ENCODE measurements at places on chromosomes 7 and 10. TPM values are rescaled to one million over a fixed set of nuclear protein-coding genes. Genes with fewer than 3 reads are reported as not detected.

DNA sequence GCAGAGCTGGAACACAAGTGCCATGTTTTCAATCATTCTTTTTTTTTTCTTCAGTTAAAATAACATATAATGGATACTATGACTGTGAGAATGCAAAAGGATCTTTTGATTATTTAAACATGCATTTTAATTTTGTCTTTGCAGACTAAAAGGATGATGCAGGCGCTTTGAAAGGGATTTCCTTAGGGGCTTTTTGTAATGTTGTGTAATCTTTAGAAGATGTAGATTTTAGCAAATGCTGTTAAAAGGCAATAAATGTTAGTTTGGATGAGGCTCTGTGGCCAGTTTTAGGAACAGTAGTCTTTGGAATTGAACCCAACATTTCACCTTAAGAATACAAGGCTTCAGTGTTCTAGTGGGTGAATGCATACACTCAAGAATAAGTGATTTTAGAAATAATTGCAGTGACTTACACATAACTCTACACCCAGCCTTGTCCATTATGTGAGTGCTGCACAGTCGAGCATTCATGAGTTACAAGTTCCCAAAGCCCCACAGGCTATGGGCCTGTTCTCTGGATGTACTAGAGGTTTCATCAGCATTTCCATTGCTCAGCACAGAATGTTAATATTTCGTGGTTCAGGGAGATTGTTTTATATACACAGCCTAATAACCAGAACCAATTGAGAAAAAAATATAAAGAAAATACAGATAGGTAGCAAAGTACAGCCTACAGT is 11.6 kb downstream of the PAPSS2 start:
- H3K27ac ChIP-seq, result no peak overlapping the region
- no peaks in the 10 kb centered on the region for H3K36me3 ChIP-seq
- no peaks in the 10 kb centered on the region for H3K4me1 ChIP-seq
- DNase-seq, result no peak
- H3K27me3 ChIP-seq, result no peaks in the 10 kb centered on the region

DNA sequence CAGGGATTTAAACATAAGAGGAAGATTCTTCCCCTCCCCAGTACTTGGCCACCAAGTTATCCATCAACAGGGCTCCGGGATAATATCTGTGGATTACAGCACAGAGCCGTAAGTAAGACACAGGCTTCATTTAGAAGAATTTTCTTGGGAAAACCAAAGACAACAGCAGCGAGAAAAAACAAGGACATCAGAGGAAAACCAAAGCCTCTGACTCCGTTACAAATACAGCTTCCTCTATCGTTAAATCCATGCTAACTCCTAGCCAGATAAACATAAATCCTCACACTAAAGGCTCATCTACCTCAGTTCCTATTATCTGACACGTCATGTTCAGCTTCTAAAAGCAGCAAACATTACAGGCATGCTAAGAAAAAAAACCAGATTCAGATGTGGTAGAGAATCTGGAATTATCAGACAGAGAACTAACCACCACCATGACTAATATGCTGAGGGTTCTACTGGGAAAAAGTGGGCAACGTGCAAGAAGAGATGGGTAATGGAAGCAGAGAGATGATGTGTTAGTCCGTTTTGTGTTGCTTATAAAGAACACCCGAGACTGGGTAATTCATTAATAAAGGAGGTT is 48.4 kb downstream of the BRI3 start:
- no peak overlapping the region for H3K4me3 ChIP-seq
- H3K27me3 ChIP-seq, result no peaks in the 10 kb centered on the region
- H3K27ac ChIP-seq, result no peak overlapping the region
- no peaks in the 10 kb centered on the region for H3K4me1 ChIP-seq
- no peak for DNase-seq

Gene PLAC9
- total RNA-seq, result 66.2 TPM

GRCh38 chr10:93812659-93813338 is 55.1 kb downstream of the LGI1 start:
- H3K36me3 ChIP-seq, result no peaks in the 10 kb centered on the region
- no peaks in the 10 kb centered on the region for H3K27me3 ChIP-seq

DNA sequence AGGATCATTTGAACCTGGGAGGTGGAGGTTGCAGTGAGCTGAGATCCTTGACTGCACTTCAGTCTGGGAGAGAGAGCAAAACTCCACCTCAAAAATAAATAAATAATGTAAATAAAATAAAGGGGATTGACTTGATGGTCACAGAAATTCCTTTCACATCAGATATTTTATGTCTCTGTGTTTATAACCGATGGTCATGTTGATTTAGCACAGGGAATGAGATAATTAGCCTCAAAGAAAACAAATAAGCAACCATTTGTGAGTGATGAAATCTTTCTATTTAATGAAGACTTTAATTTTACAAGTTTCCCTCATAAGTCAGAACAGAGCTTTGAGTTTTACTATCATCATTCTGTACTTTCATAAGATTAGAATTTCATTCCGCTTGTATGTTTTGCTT is 64.8 kb upstream of the NUPR2 start:
- no peak for DNase-seq
- no peaks in the 10 kb centered on the region for H3K36me3 ChIP-seq
- no peaks in the 10 kb centered on the region for H3K4me1 ChIP-seq
- no peaks in the 10 kb centered on the region for H3K27me3 ChIP-seq
- H3K27ac ChIP-seq, result no peak overlapping the region

- H3K36me3 ChIP-seq, result no peaks in the 10 kb centered on the region
- H3K4me1 ChIP-seq, result no peaks in the 10 kb centered on the region
- no peak for DNase-seq
Observed at GRCh38 chr10:28913436-28914237, 236.3 kb downstream of the BAMBI start.

GRCh38 chr7:129561677-129562359 is 49.7 kb upstream of the NRF1 start:
- no peaks in the 10 kb centered on the region for H3K27me3 ChIP-seq
- no peak overlapping the region for H3K4me3 ChIP-seq
- H3K4me1 ChIP-seq, result no peaks in the 10 kb centered on the region
- no peak for DNase-seq
- no peak overlapping the region for H3K27ac ChIP-seq

Gene AGR2
- total RNA-seq, result not detected

DNA sequence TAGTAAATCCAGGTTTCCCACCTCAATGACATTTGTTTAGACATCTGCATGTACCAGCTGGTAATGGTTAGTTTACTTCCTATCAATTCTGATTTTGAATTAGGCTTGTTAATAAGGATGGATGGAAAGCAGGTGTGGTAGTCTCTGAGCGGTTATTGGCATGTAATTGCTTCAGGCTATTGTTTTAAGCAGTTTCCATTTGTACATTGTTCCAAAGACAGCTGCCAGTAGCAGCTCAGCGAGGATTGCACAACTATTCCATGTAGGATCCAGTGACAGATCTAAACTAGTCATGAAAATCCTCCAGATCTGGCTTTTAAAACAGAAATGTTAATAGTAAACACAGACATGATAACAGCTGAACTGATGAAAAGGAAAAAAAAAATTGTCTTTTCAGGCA is 436.0 kb upstream of the ADARB2 start:
- H3K27ac ChIP-seq, result no peak overlapping the region
- no peaks in the 10 kb centered on the region for H3K27me3 ChIP-seq
- H3K4me3 ChIP-seq, result no peak overlapping the region
- no peak for DNase-seq
- no peaks in the 10 kb centered on the region for H3K36me3 ChIP-seq
- no peaks in the 10 kb centered on the region for H3K4me1 ChIP-seq

DNA sequence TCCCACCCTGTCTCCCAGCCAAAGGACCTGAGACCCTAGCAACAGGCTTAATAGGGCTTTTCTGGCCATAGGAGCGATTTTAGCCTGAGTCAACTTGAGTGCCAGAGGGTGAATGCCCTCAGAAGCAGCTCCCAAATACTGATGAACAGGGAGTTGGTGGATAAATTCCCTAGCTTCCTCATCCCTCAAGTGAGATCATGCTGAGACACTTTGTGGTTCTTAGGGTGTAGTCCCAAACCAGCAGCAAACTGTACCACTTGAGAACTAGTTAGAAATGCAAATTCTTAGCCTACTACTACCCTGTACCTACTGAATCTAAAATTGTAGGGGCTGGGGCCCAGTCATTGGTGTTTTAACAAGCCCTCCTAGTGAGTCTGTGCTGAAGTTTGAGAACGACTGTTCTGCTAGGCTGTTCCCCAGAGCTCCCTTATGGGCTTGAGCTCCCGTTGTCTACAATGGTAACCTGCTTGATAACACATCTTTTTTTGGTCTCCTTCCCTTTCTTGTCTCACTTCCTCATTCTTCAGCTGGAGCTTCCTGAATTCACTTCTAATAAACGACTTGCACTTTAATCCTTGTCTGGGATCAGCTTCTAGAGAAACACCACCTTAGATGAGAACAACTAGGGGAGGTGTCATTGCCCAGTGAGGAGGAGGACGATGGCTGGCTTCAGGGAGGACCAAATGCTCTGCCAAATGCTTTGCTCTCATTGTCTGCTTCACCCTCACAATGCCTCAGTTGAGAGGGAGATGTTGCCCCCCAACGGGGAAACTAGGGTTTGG is 18.2 kb upstream of the CDH23 start:
- no peaks in the 10 kb centered on the region for H3K27me3 ChIP-seq
- DNase-seq, result no peak
- H3K36me3 ChIP-seq, result no peaks in the 10 kb centered on the region
- H3K4me3 ChIP-seq, result no peak overlapping the region

- H3K27ac ChIP-seq, result peak overlapping the region; percentile 89
- no peaks in the 10 kb centered on the region for H3K4me1 ChIP-seq
- H3K27me3 ChIP-seq, result no peaks in the 10 kb centered on the region
- no peaks in the 10 kb centered on the region for H3K36me3 ChIP-seq
- no peak for DNase-seq
- no peak overlapping the region for H3K4me3 ChIP-seq
Observed at GRCh38 chr10:24453404-24453830, 244.5 kb downstream of the KIAA1217 start.

Gene IFIT2
- total RNA-seq, result 3.5 TPM

Gene AZGP1
- 3,161 TPM for total RNA-seq

DNA sequence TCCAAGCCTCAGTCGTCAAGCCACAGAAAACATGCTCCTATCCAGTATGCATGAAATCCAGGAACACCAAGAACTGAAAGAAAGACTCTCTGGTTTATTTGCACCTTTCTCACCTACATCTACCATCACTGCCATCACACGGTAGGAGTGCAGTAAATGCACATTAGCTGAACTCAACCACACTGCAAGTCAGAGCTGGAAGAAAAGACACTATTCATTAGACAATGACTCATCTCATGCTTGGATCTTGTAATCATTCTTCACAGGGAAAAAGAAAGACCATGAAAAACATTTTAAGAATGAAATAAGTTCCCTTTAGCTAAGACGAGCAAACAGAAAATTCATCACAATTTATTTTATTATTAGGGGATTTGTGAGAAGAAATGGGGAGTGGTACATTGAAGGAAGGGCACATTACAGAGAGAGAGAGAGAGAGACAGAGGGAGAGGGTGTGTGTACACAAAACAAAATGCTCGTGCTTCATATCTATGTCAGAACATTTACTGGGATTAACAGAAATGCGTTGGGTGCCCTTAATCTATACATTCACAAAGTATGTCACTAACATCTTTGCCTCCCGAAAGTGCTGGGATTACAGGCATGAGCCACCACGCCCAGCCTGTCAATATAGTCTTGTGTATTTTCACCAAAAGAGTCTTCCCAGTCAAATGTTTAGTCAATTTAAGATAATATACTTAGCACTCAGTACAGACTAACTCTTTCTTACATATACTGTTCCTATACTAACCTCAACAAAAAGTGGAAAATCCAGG is 324.9 kb downstream of the PARD3 start:
- no peaks in the 10 kb centered on the region for H3K36me3 ChIP-seq
- H3K4me3 ChIP-seq, result no peak overlapping the region
- peak overlapping the region; percentile 75 for H3K27ac ChIP-seq
- no peaks in the 10 kb centered on the region for H3K27me3 ChIP-seq
- DNase-seq, result no peak
- H3K4me1 ChIP-seq, result no peaks in the 10 kb centered on the region

- no peaks in the 10 kb centered on the region for H3K4me1 ChIP-seq
- H3K36me3 ChIP-seq, result no peaks in the 10 kb centered on the region
- no peak overlapping the region for H3K4me3 ChIP-seq
- no peak overlapping the region for H3K27ac ChIP-seq
- no peak for DNase-seq
- no peaks in the 10 kb centered on the region for H3K27me3 ChIP-seq
Observed at GRCh38 chr7:6074612-6075380, 43.6 kb downstream of the ANKRD61 start.

GRCh38 chr10:13496931-13497330 is 31.9 kb downstream of the BEND7 start:
- no peaks in the 10 kb centered on the region for H3K36me3 ChIP-seq
- no peaks in the 10 kb centered on the region for H3K27me3 ChIP-seq
- no peaks in the 10 kb centered on the region for H3K4me1 ChIP-seq
- DNase-seq, result no peak
- no peak overlapping the region for H3K4me3 ChIP-seq
- H3K27ac ChIP-seq, result no peak overlapping the region

DNA sequence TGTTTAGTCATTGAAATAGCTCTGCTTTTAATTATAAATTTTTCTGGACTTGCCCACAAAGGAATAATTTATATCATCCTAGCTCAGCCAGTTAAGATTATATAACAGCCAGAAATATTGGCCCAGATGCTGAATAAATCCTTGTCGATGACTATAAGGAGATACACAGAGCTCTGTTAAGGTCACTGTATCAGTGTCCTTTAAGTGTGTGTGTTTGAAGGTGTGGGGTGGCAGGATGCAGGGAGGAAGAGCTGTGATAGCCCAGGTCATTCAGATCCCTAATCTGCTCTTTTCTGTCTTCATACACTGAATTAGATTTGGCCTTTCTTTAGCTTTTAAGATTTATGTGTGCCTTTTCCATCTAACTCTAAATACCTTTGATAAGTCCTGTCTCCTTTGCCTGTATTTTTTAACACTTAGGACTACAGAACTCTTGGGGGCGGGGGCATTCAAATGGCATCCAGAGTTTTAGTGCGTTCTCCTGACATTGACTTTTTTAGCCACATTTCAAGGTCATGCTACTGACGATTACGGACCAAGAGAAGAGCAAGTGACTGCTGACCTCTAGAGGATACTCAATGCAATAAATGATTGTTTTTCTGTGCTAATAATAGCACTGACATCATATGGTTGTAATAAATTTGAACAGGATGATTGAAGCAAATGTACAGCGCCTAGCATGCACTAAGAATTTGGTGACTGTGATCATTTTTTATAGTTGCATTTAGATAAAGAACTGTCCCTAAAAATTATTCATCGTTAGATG is 172.3 kb downstream of the CACNB2 start:
- H3K27ac ChIP-seq, result no peak overlapping the region
- H3K36me3 ChIP-seq, result no peaks in the 10 kb centered on the region
- H3K4me3 ChIP-seq, result no peak overlapping the region
- no peak for DNase-seq
- H3K4me1 ChIP-seq, result no peaks in the 10 kb centered on the region
- H3K27me3 ChIP-seq, result no peaks in the 10 kb centered on the region

DNA sequence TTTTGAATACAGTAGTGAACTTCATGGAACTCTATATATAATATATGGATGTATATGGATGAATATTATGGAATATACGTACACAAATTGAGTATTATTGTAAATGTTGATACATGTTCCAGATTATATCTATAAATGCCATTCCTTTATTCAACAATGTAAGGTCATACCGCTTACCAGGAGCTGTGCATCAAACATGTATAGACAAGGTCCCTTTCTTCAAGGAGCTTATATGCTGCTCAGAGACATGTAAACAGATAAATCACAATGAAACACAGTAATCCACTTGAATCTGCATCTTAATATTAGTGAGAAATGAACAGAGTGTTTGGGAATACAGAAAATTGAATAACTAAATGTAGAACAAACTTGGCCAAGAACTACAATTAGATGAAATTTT is 898 bp upstream of the SEM1 start:
- no peaks in the 10 kb centered on the region for H3K27me3 ChIP-seq
- H3K4me1 ChIP-seq, result no peaks in the 10 kb centered on the region
- no peak overlapping the region for H3K4me3 ChIP-seq
- no peak overlapping the region for H3K27ac ChIP-seq
- no peak for DNase-seq
- H3K36me3 ChIP-seq, result no peaks in the 10 kb centered on the region
